ENCODE measurements at places on chromosomes 16 and 17.

DNA sequence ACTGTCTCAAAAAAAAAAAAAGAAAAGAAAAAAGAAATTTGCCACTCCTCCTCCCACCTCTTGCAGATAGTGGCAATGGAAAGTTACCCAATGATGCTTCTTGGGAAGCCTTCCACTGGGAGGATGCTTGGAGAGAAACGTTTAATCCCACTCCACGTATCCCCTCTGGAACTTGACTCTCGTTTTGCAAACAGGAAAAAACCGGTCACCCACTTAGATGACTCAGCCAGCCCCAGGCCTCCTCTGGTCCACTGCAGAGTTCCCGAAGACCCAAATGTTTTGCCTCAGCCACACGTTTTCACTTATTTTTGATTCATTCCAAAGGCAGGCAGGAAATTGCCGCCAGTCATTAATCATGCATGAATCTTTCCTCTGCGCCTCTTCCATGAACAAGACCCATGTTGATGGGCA is 9.3 kb upstream of the TNFRSF17 start:
- DNase-seq, result no peak

GRCh38 chr17:76757256-76757655 is 19.3 kb downstream of the MFSD11 start:
- no peak for DNase-seq

DNA sequence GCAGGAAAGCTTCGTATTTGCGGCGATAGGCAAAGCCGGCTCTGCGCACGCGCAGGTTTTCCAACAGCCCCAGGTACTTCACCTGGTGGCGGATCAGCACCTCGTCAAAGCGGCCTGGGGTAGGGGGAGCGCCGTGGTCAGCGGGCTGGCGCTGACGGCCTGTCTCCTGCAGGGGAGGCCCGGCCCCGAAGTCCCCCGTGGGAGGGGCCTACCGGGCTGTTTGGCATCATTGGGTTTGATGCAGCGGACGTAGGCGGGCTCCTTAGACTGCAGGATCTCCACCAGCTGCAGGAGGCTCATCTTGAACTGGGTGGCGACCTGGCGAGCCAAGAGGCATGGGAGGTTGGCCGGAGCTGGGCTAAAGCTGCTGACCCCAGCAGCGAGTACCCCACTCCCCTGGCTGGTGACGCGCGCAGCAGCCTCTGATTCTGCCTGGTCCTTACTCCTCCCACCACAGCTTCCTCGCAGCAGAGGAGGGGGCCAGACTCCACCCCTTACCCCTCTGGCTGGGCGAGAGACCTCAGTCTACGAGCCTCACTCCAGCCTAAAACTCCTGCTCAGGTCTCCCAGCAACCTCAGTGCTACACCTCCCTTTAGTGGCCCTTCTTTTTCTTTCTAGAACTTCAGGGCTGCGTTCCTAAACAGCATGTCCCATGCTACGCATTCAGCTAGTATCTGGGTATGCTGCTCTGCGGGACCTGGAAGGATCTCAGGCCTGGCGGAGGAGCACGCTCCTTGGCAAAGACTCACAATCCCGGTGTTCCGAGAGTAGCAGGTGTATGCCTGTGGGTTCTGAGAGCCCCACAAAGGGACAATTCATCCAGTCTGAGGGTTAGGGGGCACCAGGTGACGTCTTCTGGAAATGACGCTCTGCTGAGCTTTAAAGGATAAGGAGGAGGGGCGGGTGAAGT is 16.1 kb upstream of the CRK start:
- DNase-seq, result no peak

- DNase-seq, result no peak
These were observed 35.1 kb upstream of the IL21R start for GRCh38 chr16:27366687-27367460.

- DNase-seq, result no peak
These were observed 20.1 kb downstream of the SNX29 start for GRCh38 chr16:11996433-11997330.

DNA sequence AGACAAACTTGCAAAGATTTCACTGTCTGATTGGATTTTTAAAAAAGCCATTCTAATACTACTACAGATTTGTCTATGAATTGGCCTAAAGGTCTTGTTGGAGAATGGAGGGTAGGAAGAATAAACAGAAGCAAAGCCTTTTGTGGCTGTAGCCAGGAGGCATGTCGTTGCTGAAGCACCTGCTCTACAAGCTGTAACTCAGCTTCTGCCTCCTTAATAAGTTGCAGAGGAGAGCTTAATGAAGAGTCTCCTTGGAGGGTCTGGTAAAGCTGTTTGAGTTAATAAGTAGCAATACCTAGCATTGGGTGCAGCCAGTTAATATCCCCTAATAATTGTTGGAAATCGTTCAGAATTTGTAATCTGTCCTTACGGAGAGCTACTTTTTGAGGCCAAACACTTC is 10.0 kb upstream of the ZNF689 start:
- DNase-seq, result no peak

- DNase-seq, result peak; percentile 80
These were observed 2.5 kb downstream of the CORO1A start for GRCh38 chr16:30185683-30186421.
